ENCODE measurements at places on chromosomes 16 and 17.

DNA sequence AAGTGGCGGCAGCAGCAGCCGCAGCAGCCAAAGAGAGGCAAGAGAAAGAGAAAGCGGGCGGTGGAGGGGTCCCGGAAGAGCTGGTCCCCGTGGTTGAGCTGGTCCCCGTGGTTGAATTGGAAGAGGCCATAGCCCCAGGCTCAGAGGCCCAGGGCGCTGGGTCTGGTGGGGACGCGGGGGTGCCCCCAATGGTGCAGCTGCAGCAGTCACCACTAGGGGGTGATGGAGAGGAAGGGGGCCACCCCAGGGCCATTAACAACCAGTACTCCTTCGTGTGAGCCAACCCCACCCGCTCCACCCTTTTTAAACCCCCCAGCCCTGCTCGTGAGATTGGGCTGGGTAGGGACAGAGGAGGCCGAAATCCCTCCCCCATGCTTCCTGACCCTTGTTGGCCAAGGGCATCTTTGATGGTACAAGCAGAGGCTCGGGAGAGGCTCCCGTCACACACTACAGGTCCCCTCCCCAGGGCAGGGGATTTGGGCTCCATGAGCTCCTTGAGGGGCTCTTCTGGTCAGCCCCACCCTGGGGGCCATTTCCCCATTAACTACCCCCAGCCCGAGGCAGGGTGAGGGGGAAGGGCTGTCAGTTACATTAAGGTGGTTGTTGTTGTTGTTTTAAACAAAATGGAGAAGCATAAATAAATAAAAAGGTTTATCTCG, 4.6 kb upstream of the ATP2A1 start:
- no peak for DNase-seq

DNA sequence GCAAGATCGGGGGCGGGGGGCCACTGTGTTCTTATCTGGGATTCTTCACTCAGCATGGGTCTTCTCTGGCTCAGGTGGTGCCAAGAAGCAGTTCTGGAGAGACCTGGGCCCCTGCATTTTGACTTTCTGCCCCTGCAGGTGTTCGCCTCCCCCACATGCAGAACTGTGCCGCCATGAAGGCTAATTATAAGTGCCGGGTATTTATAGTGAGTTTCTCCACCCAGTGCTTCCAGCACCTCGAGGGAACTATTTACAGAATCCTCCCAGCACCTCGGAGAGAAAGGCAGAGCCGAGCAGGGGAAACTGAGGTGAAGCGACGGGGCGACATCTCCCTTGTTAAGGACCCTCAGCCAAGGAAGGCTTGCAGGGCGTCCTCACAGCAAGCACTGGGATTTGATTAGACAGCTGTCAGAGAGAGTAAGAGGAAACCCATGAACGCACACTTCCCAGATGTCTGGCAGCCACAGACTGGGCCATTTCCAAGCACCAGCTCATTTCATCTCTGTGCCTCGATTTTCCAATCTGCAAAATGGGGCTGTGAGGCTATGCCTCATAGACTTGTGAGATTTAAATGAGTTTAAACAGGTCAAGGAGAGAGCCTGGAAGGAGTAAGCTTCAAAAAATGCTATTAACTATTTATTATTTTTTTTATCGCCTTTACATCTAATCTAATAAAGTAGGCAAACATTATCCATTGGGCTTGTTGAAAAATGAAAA, 36.4 kb upstream of the GRIN2A start:
- no peak for DNase-seq

- peak; percentile 80 for DNase-seq
Measured at GRCh38 chr17:21043296-21044232, 753 bp upstream of the USP22 start.

DNA sequence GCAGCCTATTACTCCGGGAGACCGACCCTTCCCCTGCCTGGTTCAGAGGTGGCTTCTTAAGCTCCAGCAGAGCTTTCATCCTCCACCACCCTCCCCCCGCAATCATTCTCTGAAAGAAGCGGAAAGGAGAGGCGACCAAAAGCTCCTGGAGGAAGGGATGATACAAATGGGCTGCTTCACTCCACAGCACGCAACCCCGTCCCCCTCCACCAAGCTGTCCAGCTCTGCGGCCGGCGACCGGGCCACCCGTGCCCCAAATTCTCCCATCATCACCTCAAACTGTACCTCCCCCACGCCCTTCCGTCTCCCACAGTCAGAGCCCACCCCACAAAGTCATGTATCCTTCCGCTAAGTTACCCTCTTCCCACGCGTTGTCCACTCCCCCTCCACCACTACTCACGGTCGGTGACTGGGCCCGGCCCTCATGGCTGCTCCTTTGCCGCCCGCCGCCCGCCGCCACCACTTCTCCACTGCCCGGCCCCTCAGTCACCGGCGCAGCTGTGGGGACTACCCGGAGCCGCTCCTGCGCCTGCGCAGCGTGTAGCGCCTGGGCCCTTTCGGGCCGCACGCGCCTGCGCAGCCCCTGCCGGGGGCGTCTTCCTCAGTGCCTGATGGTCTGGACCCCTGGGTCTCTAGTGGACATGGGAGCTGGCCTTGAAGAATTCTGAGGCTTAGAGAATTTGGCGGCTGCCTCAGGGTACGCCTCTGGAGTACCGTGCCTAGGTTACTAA, at the start of gene FAM222B:
Gene FAM222B, minus strand, starts transcription at position 509 of the 731 bp plus-strand sequence. CDS start 76,123 bp downstream, outside the sequence.
- DNase-seq = peak; percentile 16

- DNase-seq = no peak
Measured at GRCh38 chr16:31271621-31272190, 11.9 kb downstream of the ITGAM start.

GRCh38 chr17:43595466-43595865, 49.3 kb upstream of the ETV4 start:
- no peak for DNase-seq

GRCh38 chr16:56298948-56299596, 107.8 kb downstream of the GNAO1 start:
- DNase-seq = no peak

GRCh38 chr16:3988824-3989223, 108.3 kb upstream of the CREBBP start:
- no peak for DNase-seq

DNA sequence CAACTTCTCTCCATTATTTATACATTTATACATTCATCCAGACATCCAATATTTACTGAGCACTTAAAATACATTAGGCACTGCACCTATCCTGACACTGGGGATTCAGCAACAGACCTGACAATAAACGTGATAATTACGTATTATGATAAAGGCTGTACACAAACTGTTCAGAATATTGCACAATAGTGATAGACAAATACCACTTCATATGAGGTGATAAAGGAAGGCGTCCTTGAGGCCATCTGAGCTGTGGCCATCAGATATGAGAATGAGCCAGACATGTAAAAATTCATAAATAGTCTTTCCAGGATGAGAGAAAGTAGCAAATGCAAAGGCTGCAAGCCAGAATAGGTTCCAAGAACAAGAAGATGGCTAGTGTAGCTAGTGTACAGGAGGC, 8.6 kb downstream of the USP32 start:
- DNase-seq = peak; percentile 32

DNA sequence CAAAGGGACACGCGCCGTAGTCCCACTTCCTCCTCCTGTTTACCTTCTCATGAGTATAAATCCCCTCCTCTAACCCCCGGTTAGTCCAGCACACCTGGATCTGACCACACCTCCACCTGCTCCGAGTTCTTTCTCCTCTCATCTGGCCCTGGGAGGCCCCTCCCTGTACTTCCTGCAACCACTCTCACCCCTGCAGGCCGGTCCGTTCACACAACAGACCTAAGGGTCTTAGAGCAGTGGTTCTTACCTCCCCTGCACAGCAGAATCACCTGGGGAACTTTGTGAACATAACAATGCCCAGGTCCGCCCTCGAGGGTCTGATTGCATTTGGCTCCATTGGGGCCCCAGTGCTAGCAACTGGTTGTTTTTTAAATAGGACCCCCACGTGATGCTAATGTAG, 24.8 kb downstream of the TMEM114 start:
- no peak for DNase-seq

- DNase-seq = no peak
Measured at GRCh38 chr16:81096715-81097208, 567 bp upstream of the GCSH start.

GRCh38 chr16:86768228-86768791, 190.0 kb downstream of the FOXL1 start:
- DNase-seq = no peak

DNA sequence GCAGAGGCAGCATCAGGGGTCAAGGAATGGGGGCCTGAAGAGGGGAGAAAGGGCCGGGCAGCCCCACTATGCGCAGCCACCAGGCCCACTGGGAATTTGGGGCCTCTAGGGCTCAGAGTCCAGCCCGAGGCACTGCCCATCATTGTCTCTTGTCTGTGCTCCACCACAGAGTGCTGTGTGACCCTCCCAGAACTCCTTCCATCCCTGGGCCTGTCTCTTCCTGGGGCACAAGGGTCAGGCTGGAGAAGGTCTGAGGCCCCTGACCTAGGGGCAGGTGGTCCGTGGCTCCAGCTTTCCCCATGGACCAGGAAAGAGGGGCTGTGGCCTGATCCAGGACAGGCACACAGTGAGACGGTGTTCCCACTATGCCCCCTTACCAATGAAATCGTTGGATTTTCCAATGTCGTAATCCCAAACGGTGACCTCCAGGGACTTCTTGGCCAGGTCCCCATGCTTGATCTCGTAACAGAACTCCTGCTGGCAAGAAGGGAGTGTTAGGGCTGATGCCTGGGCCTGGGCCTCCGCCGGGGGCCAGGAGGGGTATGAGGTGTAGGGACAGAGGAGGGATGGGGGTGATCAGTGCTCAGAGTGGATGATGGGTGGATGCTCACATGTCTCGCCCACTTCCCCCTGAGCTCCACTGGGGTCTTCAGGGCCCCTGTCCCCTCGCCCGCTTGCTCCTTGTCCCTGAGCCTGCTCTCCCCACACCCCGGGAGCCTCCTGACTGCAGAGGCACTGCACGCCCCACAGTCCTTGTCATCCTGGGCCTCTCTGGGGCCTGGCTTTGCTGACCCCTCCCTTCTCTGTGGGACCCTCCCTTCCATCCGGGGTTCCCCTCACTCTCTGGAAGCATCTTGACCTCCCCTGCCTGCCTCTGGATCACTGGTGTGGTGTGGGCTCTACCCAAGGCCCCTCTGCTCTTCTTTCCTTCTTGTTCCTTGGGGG, 10.7 kb downstream of the SCGB1C2 start:
- no peak for DNase-seq

DNA sequence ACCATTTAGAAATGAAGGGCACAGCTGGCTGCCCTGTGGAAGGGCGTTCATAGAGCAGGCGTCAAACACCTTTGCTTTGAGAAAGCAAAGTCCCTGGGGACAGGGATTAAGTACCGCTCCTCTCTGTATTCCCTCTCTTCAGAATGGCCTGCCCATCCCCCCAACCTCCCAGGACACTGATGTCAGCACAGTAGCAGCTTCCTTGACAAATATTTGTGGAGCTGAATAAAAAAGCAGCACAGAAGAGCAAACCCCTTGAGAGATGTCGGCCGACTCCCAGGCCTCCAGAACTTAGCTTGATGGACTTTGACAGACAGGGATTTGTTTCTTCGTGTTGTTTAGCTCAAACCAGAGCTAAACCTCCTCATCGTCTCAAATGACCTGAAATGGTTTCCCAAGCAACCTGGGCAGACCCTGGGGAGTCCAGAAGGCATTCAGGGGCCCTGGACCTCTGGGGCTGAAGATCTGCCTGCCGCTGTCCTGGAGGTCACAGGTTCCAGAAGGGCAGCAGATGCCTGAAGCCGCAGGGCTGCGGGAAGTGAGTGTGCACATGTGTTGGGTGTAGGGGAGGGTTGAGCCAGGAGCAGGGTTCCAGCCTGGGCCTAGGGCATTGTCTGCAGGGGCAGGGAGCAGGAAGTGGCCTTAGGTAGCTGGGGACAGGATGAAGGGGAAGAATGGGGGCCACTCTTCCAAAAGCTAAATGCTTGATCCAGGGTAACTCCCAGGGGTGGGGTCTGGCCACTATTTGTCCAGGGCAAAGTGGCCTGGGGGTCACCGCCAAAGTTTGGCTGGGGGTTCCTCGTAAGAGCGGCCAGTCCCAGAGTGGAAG, 42.3 kb upstream of the NKD1 start:
- no peak for DNase-seq

DNA sequence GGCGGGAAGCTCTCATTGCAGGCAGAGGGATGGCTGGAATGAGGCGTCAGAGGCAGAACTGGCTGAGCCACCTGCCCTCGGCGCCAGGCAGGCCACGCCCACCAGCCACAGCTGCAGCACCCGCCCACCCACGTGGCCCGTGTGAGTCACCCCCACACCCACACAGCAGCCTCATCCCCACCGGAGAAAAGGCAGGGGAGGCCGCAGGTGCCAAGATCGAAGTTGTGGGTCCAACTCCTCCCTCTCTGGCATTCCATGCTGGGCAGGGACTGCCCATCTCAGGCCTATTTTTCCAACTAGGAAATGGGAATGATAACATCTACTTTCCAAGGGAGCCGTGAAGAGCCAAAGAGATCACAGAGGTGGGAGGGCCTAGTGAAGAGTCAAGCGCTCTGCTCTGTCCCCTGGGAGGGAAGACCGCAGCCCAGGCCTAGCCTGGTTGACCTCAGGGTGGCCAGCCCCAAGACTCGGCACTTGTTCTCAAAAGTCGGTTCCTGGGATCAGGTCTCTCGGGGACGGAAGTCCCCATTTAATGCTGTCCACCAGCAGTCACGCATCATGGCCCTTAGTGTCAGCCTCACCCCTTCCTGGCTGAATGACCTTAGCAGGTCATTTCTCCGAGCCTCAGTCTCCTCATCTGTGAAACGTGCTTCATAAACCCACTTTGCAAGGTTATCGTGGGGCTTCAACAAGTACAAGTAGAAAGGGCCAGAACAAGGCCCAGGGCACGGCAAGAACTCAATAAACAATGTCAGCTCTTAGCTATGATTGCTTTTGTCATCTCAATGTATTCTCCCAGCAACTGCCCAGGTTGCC, at the start of gene TRPV3:
Gene TRPV3, minus strand, starts transcription at position 45 of the 816 bp plus-strand sequence. CDS start 2,962 bp downstream, outside the sequence.
- no peak for DNase-seq

- no peak for DNase-seq
Measured at GRCh38 chr16:1997494-1998359, 8.0 kb downstream of the SYNGR3 start.

DNA sequence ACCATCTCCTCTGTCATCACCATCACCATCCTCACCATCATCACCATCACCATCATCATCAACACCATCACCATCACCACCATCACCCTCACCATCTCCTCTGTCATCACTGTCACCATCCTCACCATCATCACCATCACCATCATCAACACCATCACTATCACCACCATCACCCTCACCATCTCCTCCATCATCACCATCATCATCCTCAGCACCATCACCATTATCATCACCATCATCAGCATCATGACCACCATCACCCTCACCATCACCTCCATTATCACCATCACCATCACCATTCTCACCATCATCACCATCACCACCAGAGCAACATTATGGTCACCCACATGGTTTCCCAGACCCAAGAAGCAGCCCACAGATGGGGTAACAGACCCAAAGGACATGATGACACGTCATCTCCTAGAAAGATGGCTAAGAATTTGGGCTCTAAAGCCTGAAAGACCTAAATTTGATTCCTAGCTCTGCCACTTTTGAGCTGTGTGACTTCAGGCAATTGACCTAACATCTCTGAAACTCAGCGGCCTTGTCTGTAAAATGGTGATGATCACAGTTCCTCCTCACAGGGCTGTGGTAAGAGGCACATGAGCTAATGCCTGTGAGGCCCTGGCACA, 14.6 kb downstream of the SCNN1B start:
- no peak for DNase-seq

GRCh38 chr16:78596996-78597422, 497.6 kb downstream of the WWOX start:
- DNase-seq = no peak

All from NCI-H1417 treated with DMSO at 0.1 percent for 48 hours (cell line).